ENCODE measurements at places on chromosomes 3 and 15.

- DNase-seq, result no peak
Measured at GRCh38 chr3:132661101-132661500, 972 bp downstream of the UBA5 start.

- DNase-seq, result no peak
Measured at GRCh38 chr15:100775581-100776185, 103.9 kb upstream of the ALDH1A3 start.

DNA sequence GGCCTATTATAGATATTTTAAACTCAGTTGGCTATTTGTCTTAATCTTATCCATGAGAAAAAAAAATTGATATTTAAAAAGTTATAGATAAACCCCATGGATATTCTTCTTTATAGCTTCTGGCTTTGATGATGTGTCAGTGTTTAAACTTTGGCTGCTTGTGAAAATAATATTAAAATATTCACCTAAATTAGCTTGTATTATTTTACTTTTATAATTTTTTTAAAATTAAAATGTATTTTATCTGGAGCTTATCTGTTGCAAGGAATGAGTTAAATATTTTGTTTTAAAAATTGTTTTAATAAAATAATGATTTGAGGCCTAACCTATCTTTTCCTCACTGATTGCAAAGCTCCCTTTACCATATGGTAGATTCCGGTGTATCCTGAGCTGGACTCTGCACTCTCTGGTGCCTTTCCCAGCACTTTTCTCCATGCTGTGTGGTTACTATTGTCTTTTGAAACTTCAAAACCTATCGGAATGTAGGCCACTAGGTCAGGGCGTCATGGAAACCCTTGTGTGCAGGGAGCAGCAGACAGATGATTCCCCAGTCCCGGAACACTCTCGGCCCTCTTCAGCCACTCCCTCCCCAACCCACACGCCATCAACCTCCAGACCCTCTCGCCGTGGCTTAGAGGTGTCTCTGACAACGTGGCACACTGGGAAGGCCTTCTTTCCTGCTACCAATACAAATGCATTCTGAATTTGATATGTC is 252.3 kb upstream of the ATP10A start:
- no peak for DNase-seq

GRCh38 chr15:36831125-36831903 is 251.9 kb downstream of the CDIN1 start:
- peak; percentile 67 for DNase-seq

DNA sequence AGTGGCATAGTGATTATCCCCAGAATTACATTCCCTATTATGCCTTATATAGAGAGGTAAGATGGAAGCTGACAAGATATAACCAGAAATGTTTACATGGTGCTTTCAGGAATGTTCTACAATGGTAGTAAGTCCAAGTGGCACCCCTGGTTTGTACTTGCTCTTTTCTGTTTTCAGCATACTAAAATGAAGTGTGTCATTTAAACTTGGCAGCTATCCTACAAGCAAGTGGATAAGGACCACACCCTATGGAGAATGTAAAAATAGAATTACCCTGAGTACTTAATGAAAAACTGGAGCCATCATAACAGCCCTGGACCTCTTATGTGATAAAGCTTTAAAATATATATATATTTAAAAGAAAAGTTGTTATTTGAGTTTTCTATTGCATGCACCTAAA is 1012.7 kb upstream of the CADM2 start:
- no peak for DNase-seq

DNA sequence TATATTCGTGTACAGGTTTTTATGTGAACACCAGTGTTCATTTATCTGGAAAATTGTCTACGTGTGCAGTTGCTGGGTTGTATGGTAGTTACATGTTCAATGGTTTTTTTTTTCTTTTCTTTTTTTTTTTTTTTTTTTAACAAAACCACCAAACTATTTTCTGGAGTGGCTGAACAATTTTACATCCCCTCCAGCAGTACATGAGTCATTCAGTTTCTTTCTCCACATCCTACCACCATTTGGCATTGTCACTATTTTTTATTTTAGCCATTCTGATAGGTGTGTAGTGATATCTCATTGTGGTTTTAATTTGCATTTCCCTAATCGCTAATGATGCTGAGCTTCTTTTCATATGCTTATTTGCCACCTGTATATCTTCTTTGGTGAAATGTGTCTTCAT is 256.3 kb upstream of the EOMES start:
- no peak for DNase-seq

DNA sequence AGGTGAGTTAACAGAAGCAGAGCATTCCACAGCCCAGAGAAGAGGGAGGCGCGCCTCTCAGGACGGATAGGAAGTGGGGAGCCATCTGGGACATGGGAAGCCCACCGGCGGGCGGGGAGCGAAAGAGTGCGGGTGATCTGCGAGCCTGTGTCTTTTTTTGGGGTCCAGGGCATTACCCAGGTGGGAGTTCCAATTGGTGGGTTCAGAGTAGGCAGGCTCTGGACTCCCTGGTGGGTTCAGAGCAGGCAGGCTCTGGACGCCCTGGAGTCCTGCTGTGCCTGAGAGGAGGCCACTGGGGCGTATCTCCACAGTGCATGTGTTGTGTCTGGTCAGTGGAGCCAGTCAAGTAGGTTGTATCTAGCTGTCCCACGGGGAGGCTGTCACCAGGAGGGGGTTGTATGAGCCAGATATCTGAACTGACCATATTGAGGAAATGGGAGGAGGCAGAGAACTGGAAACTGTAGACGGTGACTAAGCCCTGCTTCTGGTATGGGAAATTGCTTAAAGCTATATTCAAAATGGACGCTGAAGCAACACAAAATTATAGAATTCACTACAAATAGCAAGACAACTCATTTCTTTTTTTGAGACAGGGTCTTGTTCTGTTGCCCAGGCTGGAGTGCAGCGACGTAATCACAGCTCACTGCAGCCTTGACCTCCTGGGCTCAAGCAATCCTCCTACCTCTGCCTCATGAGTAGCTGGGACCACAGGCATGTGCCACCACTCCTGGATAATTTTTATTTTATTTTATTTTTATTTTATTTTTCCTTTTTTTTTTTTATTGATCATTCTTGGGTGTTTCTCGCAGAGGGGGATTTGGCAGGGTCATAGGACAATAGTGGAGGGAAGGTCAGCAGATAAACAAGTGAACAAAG is 34.5 kb upstream of the CHST2 start:
- no peak for DNase-seq

GRCh38 chr3:88117683-88118082 is 32.1 kb upstream of the C3orf38 start:
- no peak for DNase-seq

DNA sequence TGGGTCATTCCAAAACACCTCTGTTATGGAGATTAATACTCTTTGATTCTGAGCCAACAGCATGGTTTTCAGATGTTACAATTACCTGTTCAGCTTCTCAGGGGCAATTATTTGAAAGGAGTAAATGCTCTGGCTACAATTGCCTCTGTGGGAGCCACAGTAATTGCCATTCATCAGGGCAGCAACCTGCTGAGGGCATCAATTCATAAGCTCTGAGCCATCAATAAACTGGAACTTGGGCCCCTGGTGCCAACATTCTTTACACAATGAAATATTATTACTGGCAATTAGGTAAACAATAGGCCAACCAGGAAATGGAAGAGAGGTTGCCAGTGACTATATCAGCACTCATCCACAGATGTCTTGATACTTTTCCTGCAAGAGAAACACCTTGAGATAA is 660.8 kb downstream of the MECOM start:
- DNase-seq, result no peak

DNA sequence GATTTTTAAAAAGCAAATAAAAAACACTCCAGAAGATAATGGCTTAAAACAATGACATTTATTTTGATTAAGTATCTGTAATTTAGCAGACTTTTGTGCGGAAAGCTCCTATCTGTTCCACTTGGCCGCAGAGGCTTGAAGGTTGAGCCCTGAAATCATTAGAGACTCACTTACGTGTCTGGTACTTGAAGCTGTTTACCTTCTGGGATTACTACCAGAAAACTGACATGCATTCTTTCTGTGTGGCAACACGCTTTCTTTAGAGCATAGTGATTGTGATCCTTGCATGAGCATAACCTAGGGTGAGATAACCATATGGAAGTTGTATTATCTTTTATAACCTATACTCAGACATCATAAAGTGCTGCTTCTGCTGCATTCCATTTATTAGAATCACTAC is 298.5 kb downstream of the SI start:
- DNase-seq, result no peak

- no peak for DNase-seq
Measured at GRCh38 chr3:118292841-118293240, 741.8 kb downstream of the IGSF11 start.
